ENCODE measurements at places on chromosomes 5 and 9.
A peak's percentile ranks its signal among the peaks of the same experiment; 100 is the strongest.

- no peak for DNase-seq
Measured at GRCh38 chr5:109511980-109512734, 102.4 kb upstream of the PJA2 start.

- DNase-seq, result no peak
Measured at GRCh38 chr9:121242219-121242958, 25.6 kb upstream of the GSN start.

DNA sequence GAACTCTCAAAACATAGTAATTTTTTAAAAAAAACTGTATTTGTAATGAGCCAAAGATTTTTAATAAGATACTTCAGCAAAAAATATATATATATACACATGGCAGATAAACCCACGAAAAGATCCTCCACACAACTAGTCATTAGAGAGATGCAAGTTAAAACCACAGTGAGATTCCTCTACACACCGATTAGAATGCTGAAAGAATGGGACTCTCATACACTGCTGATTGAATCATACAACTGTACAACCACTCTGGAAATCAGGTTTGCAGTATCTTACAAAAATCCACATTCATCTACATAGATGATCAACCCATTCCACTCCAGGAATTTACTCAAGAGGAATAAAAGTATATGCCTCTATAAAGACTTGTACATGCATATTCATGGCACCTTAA is 43.7 kb downstream of the RASEF start:
- no peak for DNase-seq

DNA sequence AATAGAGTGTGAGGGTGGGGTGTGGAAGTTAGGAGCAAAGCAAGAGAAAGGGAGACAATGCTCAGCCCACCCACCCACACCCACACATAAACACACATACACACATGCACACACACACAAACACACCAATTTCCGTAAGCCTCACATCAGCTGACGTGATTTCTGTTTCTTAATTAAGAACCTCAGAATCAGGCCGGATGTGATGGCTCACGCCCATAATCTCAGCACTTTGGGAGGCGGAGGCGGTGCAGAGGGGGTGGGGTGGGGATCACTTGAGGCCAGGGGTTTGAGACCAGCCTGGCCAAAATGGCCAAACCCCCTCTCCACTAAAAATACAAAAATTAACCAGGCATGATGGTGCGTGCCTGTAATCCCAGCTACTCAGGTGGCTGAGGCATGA is 26.4 kb upstream of the PIK3R1 start:
- DNase-seq, result no peak

- no peak for DNase-seq
Measured at GRCh38 chr5:42321785-42322184, 101.5 kb upstream of the GHR start.

DNA sequence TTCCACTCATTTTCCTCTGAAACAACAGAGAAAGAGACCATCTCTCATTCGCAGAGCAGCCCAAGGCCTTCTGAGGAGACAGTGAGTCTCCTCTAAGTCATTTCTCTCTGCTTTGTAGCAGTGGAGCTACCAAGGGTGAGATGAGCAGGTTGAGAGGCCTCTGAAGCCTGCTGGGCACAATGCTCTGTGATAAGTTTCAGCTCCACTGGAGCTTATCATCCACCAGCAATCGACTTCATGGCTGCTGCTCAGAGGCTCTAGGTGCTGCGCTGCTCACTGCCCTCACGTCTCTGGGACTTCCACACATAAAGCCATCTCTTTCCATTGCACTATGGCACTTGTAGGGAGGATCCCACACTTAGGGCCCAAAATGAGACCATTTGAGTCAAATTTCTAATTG is 96.3 kb downstream of the CMYA5 start:
- DNase-seq, result no peak

GRCh38 chr5:40224421-40224820 is 455.3 kb upstream of the PTGER4 start:
- no peak for DNase-seq

DNA sequence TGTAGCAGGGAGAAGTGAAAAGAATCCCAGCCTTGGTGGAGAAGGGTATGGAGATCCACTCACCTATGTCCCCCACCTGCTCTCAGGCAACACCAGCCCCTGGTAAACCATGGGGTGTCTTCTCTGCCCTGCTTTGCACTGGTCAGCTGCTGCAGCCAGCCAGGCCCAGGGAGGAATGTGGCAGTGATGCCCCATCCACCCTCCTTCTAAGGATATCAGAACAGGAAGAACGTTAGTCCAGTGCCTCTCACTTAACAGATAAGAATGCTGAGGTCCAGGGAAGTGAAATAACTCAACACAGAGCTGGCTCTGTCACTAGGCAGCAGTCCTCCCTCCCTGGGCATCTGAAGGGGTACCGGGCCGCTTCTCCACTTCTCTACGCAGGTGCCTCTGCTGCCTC is 9.7 kb upstream of the PPIC start:
- DNase-seq, result no peak

DNA sequence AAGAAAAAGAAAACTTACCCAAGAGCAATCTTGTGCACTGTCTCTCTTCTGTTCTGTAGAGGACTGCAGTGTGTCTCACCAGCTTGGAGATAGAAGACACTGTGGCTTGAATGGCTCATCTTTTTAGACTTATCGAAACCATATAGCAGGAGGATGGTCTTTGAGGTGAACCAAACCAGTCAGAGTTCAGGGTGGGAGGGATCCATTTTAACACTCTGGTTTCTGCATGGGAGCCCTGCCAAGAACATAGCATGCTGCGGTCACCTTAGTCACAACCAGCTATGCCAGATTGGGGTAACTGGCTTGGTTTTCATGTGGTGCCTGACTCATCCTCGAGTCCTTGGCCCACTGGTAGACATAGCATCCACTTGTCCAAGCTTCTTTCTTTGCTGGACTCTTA is 135.1 kb downstream of the PAPPA start:
- peak; percentile 21 for DNase-seq

- DNase-seq, result no peak
Measured at GRCh38 chr9:6270896-6271295, 55.3 kb downstream of the IL33 start.

- no peak for DNase-seq
Measured at GRCh38 chr5:133256276-133256675, 204.5 kb downstream of the HSPA4 start.

GRCh38 chr5:111223101-111223786 is 940 bp upstream of the CAMK4 start:
- no peak for DNase-seq

GRCh38 chr9:129626625-129627284 is 792 bp downstream of the NTMT1 start:
- DNase-seq, result no peak

GRCh38 chr9:128085943-128086342 is 17.9 kb downstream of the SLC25A25 start:
- no peak for DNase-seq

- DNase-seq, result no peak
Measured at GRCh38 chr5:163964671-163965070, 459.3 kb downstream of the MAT2B start.

DNA sequence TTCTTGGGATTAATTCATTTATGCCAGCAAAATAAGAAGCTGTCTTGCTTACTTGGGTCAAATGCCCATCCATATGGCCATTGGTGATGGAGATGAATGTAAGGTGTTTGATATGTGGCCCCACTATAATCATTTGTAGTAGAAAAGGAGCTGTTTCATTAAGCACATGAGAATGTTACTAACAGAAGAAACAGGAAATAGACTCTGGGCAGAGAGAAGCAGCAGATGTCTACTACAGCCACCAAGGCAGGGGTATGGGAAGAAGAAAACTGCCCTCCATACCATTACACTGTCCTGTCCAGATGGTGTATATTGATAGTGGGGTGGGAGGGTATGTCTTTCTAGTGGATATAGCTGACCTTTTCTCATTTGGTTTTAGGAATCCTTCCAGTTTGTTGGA is 386.6 kb upstream of the CLINT1 start:
- DNase-seq, result no peak

DNA sequence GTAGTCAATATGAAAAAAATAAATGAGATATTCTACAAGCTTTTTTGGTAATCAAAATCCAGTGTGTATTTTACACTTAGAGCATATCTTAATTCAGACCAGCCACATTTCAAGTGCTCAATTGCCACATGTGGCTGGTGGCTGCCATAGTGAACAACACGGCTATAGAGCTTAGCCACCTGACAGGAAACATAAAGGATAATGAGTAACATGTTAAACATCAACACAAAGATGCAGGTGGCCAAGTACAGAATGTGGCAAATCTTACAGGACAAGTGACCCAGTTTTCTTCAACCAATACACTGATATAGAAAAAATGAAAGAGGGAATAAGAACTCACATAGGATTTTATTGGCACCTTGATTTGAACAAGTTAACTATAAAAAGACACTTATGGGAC is 61.4 kb downstream of the KIF24 start:
- no peak for DNase-seq

GRCh38 chr9:4935001-4935672 is 49.9 kb upstream of the JAK2 start:
- DNase-seq, result no peak

DNA sequence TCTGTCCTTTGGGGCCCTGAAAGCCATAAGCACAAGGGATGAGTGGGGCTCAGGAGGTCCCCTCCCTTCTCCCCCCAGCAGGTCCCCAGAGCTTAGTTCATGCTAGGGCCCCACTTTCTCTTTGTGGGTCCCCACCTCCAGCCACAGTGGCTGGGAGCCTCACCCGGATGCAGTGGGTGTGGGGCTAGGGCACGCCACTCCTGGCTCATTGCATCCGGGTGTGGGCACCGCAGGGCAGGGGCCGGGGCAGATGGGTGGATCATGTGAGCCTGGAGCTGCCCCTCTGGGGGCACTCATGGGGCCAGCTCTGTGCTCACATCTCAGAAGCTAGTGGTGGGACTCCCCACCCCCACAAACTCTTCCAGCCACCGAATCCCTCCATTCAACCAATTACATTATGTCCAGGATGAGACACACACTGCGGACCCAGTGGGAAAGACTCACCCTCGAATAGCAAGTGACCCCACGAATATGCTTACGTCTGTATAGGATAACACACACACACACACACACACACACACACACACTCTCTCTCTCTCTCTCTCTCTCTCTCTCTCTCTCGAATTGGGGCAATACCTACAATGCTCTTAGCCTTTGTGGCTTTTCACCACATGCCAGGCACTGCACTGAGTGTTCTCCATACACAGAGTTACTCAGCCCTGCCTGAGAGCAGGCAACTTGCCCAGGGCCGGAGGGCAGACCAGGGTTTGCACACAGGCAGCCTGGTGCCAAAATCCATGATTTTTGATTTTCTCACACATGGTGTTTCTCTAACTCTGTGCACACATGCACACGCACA is 16.8 kb upstream of the PHYKPL start:
- DNase-seq, result no peak

DNA sequence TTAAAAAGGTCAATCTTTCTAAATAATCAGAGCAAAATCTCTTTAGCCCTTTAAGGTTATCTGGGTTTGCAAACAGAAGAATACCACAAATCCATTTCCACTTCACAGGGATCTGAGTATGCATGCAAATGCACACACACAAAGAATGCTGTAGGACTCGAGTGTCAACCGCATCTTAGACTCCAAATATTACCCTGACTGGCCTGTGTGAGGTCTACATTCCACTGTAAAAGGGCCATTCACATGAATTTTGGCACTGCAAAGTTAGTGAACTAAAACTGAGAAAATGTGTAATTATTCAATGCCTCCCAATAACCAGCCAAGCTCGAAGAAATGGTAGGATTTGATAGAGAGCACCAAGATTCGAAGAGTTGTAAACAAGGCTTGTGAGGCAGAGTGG is 199.9 kb downstream of the AGTPBP1 start:
- DNase-seq, result no peak

GRCh38 chr5:181260720-181261319 is at the start of gene TRIM52:
TSS of gene TRIM52 (minus strand) at chr5:181261143. CDS start at chr5:181260813, 330 bp downstream.
- DNase-seq, result peak; percentile 89

- DNase-seq, result no peak
Measured at GRCh38 chr5:1201327-1202025, at the start of gene SLC6A19. TSS of gene SLC6A19 (plus strand) at chr5:1201595. CDS start at chr5:1201651, 56 bp downstream.

GRCh38 chr9:98080326-98080725 is 23.8 kb downstream of the NANS start:
- DNase-seq, result no peak

GRCh38 chr9:129464972-129465833 is 155.7 kb downstream of the C9orf50 start:
- DNase-seq, result no peak

GRCh38 chr5:138739938-138740337 is 13.3 kb upstream of the CTNNA1 start:
- no peak for DNase-seq

DNA sequence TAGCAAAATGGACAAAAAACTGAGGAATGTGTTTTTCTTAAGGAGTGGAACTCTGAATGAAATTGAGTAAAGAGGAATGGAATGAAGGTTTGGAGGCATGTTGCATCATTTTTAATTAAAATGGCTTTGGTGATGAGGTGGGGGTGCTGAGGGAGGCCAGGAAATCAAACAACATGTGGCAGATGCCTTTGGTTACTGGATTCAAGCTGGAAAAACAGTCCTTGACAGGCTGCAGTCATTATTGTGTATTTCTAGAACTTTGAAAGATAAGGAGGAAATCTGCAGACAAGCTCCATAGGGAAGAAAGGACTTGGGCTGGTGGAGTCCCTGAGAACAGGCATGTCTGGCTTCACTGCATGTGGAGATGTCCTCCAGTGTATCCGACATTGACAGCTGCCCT is 203.5 kb upstream of the HAPLN1 start:
- no peak for DNase-seq

- no peak for DNase-seq
Measured at GRCh38 chr5:57979671-57980070, 480.2 kb downstream of the PLK2 start.

GRCh38 chr9:79221084-79221483 is 350.7 kb upstream of the TLE4 start:
- DNase-seq, result peak; percentile 62

- DNase-seq, result no peak
Measured at GRCh38 chr9:114055061-114055460, 23.0 kb downstream of the AMBP start.

DNA sequence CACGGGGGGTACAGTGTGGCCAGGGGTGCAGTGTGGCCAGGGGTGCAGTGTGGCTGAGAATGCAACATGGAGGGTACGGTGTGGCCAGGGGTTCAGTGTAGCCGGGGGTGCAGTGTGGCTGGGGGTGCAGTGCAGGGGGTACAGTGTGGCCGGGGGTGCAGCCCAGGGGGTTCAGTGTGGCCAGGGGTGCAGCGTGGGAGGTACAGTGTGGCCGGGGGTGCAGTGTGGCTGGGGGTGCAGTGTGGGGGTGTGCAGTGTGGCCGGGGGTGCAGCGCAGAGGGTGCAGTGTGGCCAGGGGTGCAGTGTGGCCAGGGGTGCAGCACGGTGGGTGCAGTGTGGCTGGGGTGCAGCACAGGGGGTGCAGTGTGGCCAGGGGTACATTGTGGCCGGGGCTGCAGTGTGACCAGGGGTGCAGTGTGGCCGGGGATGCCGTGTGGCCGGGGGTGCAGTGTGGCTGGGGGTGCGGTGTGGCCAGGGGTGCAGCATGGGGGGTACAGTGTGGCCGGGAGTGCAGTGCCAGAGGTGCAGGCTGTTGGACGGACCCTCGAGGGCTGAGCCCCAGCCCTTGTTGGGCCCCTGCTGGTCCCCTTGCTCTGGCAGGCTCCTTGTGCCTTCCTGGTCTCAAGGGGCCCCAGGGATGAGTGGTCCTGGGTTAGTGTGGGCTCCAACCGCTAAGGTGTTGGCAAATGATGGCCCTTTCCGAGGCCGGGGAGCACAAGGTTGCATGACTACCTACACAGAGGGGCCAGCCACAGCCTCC is 17.9 kb downstream of the TPPP start:
- DNase-seq, result no peak

Measured in HTR-8/SVneo (cell line).